ENCODE measurements at places on chromosomes 3 and 15. TPM values are rescaled to one million over a fixed set of nuclear protein-coding genes. Genes with fewer than 3 reads are reported as not detected.

The ZMYND10 gene
- 0.62 TPM for total RNA-seq

DNA sequence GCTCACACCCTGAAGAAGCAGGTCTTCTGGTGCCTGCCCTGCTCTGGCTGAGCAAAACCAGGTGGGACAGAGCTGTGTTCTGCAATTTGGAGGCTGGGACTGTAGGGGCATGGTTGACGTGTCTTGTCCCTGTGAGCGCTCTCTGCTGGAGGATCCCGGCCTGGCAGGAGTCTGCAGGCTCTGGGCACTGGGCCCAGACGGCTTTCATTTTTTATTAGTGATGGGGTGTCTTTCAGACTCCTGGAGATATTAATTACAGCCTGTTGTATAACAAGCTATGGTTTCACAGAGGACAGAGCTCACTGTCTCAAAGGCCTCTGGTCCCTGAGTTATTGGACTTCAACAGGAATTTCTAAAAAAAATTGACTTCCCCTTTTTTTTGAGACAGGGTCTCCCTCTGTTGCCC lies 29.5 kb upstream of the ZNF710 start:
- peak; percentile 18 for DNase-seq

GRCh38 chr3:70360979-70361760 lies 48.7 kb upstream of the MDFIC2 start:
- DNase-seq, result peak; percentile 39

GRCh38 chr3:183015185-183015584 lies 34.8 kb upstream of the DCUN1D1 start:
- DNase-seq, result no peak

DNA sequence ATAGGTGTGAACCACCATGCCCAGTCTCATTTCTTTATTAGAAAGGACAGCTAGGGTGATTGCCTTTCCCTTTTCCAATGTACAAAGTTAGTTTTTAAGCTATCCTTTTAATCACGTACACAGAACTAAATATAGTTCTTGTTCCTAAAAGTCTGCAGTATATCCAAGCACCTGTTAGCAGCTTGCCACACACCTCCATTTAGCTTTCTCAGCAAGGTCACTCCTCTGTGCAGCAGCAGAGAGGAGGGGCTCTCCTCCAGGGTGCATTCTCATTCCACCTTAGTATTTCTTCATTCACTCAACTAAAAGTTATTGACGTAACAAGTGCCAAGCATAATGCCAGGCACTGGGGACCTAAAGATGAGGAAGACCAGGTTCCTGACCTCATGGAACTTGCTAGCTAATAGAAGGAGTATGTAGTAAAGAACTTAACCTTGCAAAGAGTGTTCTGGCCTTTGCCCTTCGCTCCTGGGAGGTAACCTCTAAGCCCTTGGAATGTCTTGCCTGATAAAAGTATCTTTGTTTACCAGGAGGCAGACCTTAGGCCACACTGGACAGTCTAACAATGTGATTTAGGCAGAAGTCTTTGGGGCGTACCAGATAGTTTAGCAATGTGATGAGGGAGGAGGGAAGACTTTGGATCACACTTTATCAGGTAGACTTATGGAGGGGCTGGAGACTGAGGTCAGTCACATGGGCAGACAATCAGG lies 12.7 kb upstream of the PTPN9 start:
- DNase-seq, result no peak

All from A172 (cell line).